DMS53 (cell line): ENCODE measurements at places on chromosomes 5 and 9.

DNA sequence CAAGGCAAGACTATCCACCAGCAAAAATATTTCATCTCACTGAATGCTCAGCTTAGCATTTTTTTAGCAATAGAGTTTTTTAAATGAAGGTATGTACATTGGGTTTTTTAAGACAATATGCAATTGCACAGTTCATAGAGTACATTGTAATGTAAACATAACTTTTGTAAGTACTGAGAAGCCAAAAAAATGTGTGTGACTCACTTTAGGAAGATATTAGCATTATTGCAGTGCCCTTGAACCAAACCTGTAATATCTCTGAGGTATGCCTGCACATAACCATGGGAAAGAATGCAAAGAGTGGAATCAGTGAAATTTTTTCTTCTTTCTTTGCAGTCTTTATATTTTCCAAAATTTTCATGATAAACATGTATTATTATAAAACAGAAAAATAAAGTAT is 1533.3 kb upstream of the WWC1 start:
- DNase-seq: no peak

DNA sequence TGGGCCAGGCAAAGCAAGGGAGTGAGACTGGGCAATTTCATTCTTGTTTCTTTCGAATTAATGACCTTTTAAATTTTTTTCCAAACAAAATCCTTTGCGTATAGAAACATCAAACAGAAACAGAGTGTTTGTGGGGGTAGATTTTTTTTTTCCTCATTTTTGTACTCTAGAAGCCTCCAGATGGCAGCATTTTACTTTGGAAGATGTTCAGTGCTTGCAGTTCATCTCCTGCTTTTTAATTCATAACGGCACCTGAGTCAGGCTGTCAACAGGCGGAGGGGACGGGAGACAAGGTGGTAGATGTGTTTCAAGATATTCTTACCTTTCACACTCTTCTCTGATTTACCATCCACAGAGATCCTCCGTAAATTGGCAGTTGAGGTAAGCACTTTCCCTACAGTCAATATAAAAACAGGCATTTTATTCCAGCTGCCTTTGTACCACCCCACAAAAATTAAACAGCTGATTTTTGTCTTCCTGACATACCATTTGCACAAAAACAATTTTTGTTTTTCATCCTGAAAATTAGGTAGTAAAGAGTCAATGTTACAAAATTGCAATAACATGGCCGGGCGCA is 99.5 kb upstream of the FBXL17 start:
- peak; percentile 81 for DNase-seq

DNA sequence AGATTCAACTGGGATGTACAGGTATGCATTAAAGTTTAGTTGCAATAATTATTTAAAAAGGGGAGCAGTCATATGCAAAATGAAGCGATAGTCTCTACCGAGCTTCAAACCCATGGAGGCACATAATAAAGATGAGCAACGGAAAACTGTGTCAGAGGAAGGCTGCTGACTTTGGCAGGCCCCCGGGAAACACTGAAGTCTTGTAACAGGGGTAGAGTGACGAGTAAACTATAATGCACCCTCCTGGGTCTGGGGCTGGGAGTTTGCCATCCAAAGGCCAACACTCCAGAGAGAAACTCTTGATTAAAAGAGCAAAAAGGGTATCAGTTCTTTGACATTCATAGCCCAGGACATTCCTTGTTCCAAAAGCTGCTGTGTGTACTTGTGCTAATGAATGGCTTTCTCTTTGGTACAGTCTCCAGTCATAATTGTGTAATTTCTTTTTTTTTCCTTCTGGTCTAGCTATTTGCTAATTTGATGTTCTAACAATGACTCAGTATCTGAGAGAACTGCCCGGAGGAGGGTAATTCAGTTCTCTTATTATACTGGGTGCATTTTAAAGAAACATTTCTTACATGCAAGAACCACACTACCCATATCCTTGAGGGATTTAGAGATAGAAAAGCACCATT is 59.2 kb downstream of the TNC start:
- DNase-seq: no peak

- no peak for DNase-seq
Observed at GRCh38 chr5:78482948-78483347, 122.5 kb downstream of the SCAMP1 start.

DNA sequence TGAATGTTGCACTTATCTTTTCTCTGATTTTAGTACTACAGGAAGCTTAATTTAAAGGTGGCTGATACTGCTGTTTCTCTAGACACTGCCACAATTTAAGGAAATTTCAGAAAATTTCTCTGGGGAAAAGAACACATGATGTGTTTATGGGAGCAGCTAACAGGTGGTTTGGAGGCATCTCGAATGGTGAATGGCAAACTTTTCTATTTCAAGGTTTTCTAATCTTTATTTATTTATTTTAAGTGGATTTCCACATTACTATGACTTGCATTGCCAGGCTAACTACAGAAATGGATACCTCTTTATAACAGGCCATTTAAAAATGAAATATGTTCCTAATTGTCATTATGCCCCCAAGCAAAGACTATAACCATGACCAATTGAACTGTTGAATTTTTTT is 50.4 kb downstream of the PDE6A start:
- DNase-seq: no peak

- DNase-seq: peak; percentile 75
Observed at GRCh38 chr9:136665704-136666371, 3.1 kb downstream of the EGFL7 start.

DNA sequence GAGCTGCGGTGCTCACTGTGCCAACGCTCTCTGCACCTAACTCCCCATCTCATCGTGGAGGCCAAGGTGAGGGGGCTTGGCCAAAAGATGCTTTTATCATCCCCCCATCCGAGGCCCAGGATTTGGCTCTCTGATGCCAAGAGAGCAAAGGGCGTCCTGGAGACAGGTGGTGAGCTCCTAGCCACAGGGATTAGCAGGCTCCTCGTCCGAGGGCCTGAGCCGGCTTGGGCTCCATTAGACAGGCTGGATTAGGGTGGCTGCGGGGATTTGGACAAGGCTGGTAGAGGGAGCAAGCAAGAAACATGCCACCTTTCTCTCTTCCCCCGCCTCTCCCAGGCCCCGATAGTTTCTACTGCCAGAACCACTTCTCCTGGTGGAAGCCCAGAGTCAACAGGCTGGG is 1.0 kb upstream of the GRM6 start:
- no peak for DNase-seq

DNA sequence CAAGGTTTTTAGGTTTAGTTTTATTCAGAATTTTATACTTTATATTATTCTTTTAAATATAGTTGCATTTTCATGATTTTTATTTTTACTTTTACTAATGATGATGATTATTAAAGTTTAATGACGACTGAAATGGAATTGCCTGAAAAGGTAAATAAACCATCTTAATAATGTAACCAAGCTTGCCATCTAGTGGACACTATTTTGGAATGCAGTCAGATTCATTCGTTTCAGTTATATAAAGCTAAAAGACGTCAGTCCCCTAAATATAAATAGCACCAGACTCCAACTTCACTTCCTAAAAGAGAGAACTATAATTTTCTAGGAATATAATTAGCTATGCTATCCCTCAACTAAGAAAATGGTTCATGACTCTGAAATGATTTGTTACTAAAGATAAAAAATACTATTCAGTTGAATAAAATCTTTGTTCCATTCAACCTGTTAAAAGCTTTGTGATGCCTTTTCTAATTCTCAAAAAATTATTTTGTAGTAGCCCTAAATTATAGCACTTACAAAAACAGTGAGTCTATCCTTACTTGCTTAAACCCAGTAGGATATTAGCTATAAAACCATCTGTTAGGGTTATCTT is 19.9 kb downstream of the ABITRAM start:
- peak; percentile 50 for DNase-seq

- DNase-seq: no peak
Observed at GRCh38 chr5:30347858-30348257, 845.6 kb upstream of the CDH6 start.

DNA sequence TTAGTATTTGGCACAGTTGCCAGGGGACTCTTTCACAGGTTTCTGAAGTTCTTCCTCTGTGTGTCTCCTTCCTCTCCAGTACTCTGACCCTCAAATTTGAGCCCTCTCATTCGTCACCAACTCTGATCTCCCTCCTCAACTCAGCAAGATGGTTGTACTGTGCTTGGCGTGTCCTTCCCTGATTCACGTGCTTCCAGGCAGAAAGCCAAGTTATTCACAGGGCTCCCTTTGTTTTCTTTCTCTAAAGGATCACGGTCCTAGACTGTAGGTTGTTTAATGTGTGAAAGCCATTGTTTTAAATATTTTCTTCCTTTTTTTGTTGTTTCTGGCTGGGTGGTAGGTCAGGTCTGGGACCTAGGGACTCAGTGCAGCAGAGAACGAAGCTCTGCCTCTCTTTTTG is 142.9 kb downstream of the DMAC1 start:
- DNase-seq: no peak

- DNase-seq: no peak
Observed at GRCh38 chr5:78467140-78467539, 106.7 kb downstream of the SCAMP1 start.
